ENCODE measurements at places on chromosomes 5 and 9.

GRCh38 chr5:125717209-125717608 is 706.0 kb upstream of the GRAMD2B start:
- no peak for DNase-seq

DNA sequence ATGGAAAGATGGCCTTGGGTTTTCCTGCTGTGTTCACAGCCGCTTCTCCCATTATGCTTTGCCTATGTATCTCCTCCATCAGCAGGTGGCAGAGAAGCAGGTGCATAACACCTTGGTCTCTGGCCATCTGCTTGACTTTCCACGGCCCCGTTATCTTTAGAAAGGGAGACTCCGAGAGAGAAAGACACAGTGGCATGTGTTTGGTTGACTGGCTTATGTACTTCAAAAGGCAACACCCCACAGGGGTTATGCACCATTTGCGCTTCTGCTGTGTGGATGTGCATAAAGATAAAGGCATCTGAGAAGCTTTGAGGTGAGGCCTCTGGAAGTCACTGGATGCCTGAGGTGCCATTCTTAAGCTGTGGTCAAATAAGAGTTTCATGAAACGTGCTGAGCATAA is 138.4 kb downstream of the EGFLAM start:
- no peak for DNase-seq

DNA sequence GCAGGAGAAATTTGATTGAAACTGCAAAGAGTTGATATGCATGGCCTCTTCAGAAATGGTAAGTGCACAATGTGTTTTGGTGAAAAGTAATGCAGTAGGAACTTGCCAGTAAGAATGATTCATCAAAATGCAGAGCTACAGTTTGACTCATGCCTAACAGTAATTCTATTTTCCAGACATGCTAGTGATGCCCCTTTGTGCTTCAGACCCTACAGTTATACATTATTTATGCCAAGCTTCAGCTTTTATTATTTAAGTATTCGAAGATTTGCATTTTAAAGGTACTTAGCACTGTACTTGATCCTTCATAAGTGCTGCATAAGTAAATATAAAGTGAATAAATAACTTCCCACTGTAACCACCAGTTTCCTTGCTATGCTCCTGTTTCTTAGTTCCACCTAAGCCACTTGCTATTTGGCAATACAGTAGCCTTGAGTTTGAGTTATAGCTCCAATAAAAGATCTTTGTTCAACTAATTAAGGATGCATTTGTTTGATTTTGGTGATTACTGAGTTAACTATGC is 3.6 kb upstream of the SPATA31E1 start:
- no peak for DNase-seq

- DNase-seq: no peak
Measured at GRCh38 chr5:77867914-77868313, 91.8 kb upstream of the TBCA start.

Data from stimulated activated CD8-positive, alpha-beta memory T cell treated with anti-CD3 and anti-CD28 coated beads, Interleukin-7, amount 100 ng/mL, for 4 hours (primary cell).